ENCODE measurements at places on chromosomes 5 and 9. TPM values are rescaled to one million over a fixed set of nuclear protein-coding genes. Genes with fewer than 3 reads are reported as not detected.
A peak's percentile ranks its signal among the peaks of the same experiment; 100 is the strongest.

- no peak overlapping the region for H3K27ac ChIP-seq
- H3K4me1 ChIP-seq: no peaks in the 10 kb centered on the region
- H3K27me3 ChIP-seq: no peaks in the 10 kb centered on the region
- no peak overlapping the region for H3K4me3 ChIP-seq
Observed at GRCh38 chr5:8913522-8913921, 632.4 kb downstream of the SEMA5A start.

GRCh38 chr5:31941151-31941755, 232.9 kb downstream of the GOLPH3 start:
- H3K27me3 ChIP-seq: no peaks in the 10 kb centered on the region
- DNase-seq: no peak
- H3K27ac ChIP-seq: no peak overlapping the region
- no peaks in the 10 kb centered on the region for H3K36me3 ChIP-seq
- no peaks in the 10 kb centered on the region for H3K4me1 ChIP-seq

- H3K36me3 ChIP-seq: no peaks in the 10 kb centered on the region
- H3K27ac ChIP-seq: peak within 1 kb of the TSS; percentile 93
- no peaks in the 10 kb centered on the region for H3K27me3 ChIP-seq
- peaks cover 11% of the 10 kb centered on the region for H3K4me1 ChIP-seq
- peak; percentile 98 for DNase-seq
Observed at GRCh38 chr5:148383564-148384379, at the start of gene FBXO38. Gene FBXO38, plus strand, starts transcription at chr5:148383958. Its CDS starts 10,819 bp downstream, at chr5:148394777.

DNA sequence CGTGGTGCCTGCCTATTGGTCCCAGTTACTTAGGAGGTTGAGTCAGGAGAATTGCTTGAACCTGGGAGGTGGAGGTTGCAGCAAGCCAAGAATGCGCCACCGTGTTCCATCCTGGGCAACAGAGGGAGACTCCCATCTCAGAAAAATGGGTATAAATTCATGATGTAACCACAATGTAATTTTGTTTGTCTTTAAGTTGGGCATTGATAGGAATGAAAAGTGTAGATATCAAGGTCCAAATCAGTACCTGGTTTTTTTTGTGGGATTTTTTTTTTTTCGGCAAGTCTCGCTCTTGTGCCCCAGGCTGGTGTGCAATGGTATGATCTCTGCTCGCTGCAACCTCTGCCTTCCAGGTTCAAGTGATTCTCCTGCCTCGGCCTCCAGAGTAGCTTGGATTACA, 7.4 kb downstream of the NPM1 start:
- no peaks in the 10 kb centered on the region for H3K27me3 ChIP-seq
- peaks cover 51% of the 10 kb centered on the region for H3K36me3 ChIP-seq
- no peak overlapping the region for H3K4me3 ChIP-seq
- no peak for DNase-seq
- peaks cover 7% of the 10 kb centered on the region for H3K4me1 ChIP-seq

DNA sequence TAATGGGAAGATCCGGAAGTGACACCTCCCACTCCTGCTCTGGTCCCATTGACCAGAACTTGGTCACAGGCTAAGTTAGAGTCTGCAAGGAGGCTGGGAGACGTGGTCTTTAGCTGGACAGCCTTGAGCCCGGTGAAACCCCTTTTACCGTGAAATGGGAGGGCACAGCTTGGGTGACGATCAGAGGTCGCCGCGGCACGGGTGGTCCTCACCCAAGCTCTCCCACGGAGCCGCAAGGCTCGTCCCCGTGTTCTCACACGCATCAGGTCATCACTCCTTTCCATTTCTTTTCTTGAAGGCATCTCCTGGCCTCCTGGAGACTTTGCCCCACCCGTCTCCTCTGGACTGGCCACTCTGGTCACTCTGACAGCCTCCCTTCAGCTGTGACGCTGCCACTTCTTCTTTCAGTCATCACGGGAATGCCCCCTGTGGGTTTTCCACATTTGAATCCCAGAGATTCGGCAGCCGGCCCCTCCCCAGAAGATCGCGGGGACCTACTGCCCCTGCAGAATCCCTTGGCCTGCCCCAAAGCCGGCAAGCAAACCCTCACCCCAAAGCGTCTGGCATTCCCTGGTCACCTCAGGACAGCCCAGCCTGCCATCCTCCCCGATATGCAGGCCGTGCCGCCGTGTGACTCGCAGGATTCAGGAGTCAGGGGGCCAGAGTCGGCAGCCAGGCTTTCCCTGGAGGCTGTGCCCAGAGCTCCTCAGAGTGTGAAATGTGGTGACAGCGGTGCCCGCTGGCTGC, 18.9 kb upstream of the EGFL7 start:
- no peak overlapping the region for H3K4me3 ChIP-seq
- H3K27me3 ChIP-seq: peaks cover 4% of the 10 kb centered on the region
- H3K36me3 ChIP-seq: no peaks in the 10 kb centered on the region
- DNase-seq: no peak
- H3K4me1 ChIP-seq: no peaks in the 10 kb centered on the region
- H3K27ac ChIP-seq: no peak overlapping the region

Gene DMRT3
- polyA plus RNA-seq: not detected

DNA sequence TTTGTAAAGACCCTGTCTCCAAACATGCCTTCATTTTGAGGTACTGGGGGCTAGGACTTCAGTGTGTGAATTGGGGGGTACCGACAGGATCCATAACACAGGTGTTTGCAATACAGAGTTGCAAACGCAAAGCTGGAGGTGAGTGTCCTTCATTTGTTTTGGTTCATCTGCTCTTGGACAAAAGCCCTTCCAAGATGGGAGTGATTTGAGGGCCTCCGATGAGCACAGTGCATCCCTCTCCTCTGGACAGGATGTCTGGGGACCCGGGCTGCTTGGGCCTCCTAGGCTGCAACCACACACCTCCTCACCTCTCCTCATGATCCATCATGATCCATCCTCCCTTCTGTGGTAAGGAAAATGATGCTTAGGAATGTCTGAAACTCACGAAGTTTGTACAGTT, 23.8 kb downstream of the FGD3 start:
- H3K27me3 ChIP-seq: no peaks in the 10 kb centered on the region
- peaks cover 21% of the 10 kb centered on the region for H3K4me1 ChIP-seq
- H3K36me3 ChIP-seq: no peaks in the 10 kb centered on the region
- H3K4me3 ChIP-seq: no peak overlapping the region
- H3K27ac ChIP-seq: no peak overlapping the region
- no peak for DNase-seq

DNA sequence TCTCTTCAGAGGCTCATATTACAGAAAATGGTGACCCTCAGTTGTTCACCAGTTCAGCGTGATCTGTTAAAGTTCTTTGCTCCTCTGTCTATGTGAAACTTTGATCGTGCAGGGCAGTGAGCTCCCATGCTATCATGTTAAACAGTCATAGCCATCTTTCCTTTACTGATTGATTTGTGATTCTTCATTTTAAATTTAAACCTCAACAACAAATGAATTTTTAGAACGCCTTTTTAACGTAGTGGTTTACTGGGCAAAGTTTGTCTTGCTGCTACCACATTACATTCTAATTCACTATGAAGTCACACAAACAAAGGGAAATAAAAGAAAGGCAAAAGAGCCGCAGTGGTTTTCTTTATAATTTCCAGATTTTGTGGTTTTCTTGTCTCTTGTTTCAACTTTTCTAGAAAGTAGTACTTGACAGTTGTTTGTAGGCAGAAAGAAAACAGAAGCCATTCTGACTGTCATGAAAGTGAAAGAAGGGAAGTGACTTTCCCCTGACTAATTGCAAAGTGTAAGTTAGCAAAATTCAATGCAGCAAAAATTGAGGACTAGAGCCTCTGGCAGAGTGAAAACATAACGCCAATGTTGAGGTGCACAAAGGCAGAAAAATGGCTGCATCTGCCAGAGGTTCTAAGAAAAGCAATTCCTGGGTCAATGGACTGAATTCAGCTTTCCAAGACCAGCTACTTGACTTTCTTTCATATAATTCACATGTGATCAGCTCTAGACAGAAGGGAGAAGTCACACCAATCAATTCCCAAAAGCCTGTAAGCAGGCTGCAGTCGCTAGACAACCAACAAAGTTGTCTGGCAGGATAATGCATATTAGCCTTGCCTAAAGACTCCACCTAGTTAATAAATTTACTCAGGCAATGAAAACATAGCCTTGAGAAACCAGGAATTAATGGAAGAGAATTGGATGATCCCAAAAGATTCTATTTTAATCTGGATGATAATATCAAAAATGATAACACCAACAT, 7.1 kb upstream of the IFNA6 start:
- H3K4me3 ChIP-seq: no peak overlapping the region
- no peaks in the 10 kb centered on the region for H3K4me1 ChIP-seq
- no peak overlapping the region for H3K27ac ChIP-seq
- DNase-seq: no peak
- H3K27me3 ChIP-seq: no peaks in the 10 kb centered on the region
- H3K36me3 ChIP-seq: no peaks in the 10 kb centered on the region

DNA sequence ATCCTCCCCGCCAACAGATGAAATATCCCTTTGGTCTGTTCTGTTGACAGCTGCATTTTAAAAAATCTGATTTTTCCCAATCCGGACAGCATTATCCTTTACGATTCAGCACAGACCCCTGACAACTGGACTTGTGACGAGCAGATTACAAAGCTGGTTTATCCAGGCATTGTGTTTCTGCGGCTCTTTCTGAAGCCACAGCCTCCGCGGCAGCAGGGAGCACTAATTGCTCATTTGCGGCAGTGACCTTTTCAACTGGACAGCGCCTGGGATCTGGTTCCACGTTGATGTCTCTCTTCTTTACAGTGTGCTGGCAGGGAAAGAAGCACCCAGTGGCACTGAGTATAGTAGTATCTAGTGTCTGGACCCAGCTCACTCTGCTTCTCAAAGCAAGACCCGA, 351.2 kb downstream of the ZNF608 start:
- no peak overlapping the region for H3K4me3 ChIP-seq
- no peak overlapping the region for H3K27ac ChIP-seq
- no peak for DNase-seq
- H3K27me3 ChIP-seq: no peaks in the 10 kb centered on the region
- no peaks in the 10 kb centered on the region for H3K4me1 ChIP-seq

Gene MACROH2A1
- 353 TPM for polyA plus RNA-seq

GRCh38 chr9:137716694-137717287, 98.0 kb downstream of the EHMT1 start:
- peaks cover 25% of the 10 kb centered on the region for H3K36me3 ChIP-seq
- no peaks in the 10 kb centered on the region for H3K4me1 ChIP-seq
- H3K4me3 ChIP-seq: no peak overlapping the region
- no peak overlapping the region for H3K27ac ChIP-seq
- no peak for DNase-seq
- H3K27me3 ChIP-seq: no peaks in the 10 kb centered on the region

GRCh38 chr9:129693741-129694140, 28.3 kb downstream of the PRRX2 start:
- H3K27ac ChIP-seq: no peak overlapping the region
- H3K4me1 ChIP-seq: no peaks in the 10 kb centered on the region
- H3K4me3 ChIP-seq: no peak overlapping the region
- no peak for DNase-seq
- no peaks in the 10 kb centered on the region for H3K36me3 ChIP-seq

Data from small intestine (tissue), 16 donors.